ENCODE measurements at places on chromosomes 13 and 19.

DNA sequence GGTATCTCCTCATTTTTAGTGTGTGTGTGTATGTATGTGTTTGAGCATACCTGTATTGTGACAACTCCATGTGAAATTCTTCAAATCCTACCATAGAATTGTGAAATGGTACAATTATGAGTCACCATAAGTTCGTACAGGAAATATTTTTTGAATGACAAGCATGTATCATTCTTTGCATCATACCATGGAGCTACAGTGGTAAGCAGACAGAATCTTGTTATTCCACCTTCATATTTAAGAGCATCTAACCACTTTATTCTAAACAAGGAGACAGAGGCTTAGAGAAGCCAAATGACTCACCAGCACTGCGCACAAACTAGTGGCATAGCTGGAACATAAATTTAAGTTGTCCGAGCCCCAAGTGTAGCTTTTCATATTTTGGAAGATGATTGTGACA is 4.5 kb upstream of the EPSTI1 start:
- no peak for DNase-seq

DNA sequence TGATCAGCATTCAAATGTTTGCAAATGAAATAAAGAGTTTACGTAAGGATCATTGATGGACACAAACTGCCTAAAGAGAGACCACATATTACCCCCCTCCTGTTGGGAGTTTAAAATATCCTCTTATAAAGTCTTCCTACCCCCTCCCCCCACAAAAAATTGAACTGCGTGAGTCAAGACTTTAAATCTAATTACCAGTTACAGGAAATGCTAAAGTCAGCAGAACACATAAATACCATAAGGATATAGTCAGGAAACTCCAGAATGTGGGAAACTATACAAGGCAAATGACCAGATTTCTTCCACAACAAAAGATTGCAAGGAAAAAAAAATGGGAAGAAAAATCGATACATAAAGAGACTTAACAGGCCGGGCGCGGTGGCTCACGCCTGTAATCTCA is 44.4 kb upstream of the FARP1 start:
- no peak for DNase-seq

DNA sequence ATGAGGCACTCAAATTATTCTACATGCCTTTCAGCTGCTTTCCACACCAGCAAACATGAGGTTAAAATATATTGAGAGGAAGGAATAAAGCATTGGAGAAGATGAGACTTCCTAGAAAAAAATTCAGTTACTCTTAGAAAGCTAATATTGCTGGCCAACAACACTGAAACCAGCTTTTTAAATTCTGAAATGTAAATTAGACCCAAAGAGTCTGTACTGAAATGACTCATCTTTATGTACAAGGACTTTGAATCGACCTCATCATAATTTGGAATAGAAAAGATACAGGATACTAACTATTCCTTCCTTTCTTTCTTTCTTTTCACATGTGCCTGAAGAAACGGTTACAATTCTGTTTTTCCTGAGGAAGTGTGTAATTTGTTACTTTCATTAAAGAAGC is 6.5 kb upstream of the HSPH1 start:
- DNase-seq = no peak

DNA sequence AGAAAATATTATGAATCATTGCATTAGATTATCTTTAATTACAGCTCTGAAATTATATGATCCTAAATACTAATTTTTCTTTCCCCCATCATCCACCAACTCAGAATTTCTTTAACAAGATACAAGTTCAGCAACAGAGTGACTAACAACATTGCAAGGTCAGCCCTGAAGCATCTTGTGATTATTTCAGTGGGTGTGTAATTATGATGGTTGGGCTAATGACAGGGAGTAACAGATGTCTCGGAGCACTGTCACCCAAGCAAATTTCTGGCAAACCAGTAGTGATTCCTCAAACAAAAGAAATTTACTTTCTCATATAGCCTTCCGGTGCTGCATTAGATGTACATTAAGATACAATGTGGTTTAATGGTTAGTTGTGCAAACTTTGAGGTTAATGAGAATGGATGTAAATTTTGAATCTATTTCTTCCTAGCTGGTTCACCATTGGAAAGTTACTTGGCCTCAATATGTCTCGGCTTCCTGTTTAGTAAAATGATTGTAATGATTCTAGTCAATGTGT is 238.9 kb downstream of the ITGBL1 start:
- DNase-seq = no peak

DNA sequence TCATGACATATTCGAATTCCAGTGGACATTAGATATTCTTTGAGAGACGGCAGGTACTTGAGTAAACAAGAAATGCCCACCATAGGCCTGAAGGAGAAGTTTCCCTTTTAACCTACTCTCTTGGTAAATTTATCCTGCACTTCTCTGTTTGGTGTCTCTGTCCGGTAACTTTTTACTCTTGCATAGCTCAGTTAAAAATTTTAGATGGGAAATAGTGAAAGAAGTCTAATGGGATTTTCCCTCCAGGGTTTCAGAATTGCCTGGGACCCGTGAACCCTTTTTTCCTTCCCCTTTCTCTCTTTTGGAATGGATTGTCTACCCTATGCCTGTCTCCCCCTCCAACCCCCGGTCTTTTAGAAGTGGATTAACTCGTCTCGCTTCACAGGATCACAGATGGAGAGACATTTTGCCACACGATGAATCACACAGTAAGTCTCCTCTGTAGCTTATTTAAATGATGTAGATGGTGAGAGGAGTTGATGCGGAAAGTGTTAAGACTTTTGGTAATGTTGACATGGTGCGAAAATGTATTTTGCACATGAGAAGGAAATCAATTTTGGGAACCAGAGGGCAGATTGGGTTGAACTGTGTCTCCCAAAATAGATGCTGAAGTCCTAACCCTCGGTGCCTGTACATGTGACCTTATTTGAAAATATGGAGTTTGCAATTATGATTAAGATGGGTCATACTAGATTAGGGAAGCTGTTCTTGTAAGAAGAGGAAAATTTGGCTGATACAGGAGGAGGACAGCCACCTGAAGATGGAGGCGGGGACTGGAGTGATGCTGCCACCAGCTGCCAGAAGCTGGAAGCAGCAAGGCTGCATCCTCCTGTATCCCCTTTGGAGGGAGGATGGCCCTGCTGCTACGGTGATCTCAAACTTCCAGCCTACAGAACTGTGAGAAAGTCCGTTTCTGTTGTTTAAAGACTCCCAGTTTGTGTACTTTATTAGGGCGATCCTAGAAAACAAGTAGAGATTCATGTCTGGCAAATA is 711 bp upstream of the MIPEP start:
- no peak for DNase-seq

DNA sequence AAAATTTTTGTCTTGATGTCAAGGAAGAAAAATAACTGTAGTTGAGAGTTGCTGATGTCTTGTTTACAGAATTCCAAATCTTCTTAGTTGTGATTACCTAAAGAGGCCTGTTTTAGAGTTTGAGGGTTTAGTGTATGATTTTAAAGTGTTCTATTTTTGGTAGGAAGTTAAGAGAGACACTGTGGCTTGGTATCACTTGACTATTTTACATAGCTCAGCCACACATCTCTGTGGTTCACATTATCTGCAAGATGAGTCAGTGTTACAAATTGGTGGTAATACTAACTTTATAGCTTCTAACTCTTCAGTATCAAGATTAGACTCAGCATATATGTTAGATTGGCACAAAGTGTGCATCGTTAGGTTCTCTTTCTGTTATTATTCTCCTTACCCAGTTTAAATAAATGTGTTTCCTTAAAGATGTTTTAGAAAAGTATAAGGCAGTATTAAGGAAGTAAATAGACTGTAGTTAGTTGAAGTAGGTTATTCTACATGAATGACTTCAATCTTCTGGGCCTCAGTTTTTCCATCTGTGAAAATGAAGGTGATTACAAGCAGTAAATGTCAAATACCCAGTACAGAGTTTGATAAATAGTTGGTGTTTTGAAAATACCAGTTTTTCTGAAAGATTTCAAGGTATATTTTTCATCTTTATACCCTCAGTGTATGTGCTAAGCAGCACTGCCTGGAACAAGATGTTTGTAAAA is 33.4 kb downstream of the COG6 start:
- no peak for DNase-seq

GRCh38 chr19:16077984-16078758 is 1.9 kb downstream of the TPM4 start:
- no peak for DNase-seq

DNA sequence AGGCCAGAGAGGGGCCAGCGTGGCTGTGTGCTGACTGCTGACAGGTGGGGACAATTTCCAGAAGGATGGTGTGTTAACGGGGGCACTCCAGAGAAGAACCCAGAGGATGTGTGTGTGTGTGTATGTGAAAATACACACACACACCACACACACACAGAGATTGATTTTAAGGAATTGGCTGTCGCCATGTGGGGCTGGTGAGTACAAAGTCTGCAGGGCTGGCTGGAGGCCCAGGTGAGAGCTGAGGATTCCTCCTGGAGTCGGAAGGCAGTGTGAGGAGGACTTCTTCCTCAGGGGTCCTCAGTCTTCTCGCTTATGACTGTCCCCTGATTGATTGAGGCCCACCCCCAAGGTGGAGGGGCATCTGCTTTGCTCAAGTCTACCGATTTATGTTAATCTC is 7.6 kb upstream of the GJB6 start:
- DNase-seq = no peak

- no peak for DNase-seq
These were observed 75.2 kb downstream of the ABCC4 start for GRCh38 chr13:95226050-95226449.

- DNase-seq = no peak
These were observed 4.6 kb upstream of the CACNG8 start for GRCh38 chr19:53958168-53958571.

GRCh38 chr13:102830646-102831045 is 15.2 kb upstream of the ERCC5 start:
- DNase-seq = no peak

DNA sequence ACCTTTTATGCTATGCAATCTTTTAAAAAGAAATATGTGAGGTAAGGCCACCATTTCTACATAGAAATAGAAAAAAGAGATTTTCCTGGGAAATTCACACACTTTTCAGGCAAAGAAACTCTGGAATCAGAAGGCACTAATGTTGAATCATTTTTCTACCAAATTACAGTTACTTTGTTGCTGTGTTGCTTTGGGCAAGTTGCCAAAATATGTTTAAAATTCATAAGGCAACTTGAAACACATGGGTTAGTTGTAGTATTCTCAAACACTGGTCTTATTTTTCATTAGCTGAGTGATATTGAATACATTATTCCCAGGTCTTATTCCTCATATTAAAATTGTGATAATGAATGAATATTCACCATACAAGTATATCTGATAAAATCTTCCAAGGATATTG is 195.0 kb upstream of the SLITRK1 start:
- no peak for DNase-seq

DNA sequence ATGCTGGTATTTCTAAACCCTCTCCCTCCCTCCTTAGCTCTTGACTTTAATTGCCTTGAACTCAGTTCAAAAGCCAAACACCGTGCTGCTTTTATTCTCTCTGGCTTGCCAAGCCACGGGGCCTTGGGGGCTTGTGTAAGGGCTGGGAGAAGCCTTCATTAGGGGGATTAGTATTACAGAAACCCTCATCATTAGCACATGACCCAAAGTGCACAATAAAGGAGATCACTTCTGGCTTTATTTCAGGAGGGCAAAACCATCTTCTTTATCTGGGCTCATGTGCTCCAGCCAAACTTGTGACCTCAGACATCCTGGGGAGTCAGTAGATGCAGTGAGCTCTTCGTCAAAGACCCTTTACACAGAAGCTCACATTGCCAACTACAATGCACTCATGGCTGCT is at the start of gene DCT:
Gene DCT, minus strand, starts transcription at position 67 of the 400 bp plus-strand sequence. CDS start 427 bp downstream, outside the sequence.
- DNase-seq = no peak

GRCh38 chr13:100014621-100015020 is 33.0 kb downstream of the ZIC2 start:
- no peak for DNase-seq

GRCh38 chr13:113928685-113929627 is 44.9 kb downstream of the C13orf46 start:
- no peak for DNase-seq

DNA sequence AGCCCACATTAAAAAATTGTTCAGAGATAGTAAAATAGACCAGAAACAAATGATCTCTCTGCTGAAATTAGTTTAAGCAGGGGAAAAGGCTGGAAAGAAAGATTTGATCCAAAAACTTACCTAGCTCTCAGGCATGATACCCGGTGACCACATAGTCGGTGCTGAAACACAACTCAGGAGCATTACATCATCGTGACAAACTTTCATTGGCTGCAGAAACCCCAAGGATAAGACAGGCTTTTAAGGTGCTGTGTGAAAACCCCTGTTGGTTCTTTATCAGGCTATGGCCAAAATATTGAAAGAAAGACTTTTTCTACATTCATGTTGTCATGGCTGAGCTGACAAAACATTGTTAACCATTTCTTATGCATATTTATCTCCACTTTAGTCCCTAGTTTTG is 171.7 kb upstream of the KLF12 start:
- no peak for DNase-seq

DNA sequence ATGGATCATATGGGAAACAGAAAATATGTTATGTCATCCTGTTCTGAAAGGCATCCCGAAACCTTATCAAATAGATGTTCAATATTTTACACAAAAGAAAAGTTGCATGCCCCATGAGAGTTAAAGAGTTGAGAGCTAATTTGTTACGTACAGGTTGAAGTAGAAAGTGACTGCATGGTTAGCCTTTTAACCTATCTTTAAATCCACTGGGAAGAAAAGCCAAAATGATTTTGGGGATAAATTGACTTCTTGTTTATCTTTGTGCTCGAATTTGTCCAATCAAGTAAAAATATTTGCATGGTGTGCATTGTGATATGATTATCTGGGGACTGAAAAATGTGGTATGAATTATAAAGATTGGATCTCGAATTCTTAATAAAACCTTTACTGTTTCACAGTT is 230.1 kb downstream of the POSTN start:
- no peak for DNase-seq

DNA sequence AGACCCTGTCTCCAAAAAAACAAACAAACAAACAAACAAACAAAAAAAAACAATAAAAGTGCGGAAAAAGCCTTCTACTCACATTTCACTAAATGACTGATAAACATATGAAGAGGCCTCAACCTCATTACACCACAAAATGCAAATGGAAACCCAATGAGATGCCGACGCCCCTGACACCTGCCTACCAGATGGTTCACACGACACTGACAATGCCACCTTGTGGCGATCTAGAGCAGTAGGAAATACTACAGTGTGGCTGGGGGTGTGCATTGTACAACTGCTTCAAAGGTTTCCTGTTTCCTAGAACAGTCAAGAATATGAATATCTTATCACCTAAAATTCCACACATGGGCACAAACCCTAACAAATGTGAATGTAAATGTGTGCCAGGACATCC is 14.0 kb downstream of the SCGB2B2 start:
- no peak for DNase-seq

DNA sequence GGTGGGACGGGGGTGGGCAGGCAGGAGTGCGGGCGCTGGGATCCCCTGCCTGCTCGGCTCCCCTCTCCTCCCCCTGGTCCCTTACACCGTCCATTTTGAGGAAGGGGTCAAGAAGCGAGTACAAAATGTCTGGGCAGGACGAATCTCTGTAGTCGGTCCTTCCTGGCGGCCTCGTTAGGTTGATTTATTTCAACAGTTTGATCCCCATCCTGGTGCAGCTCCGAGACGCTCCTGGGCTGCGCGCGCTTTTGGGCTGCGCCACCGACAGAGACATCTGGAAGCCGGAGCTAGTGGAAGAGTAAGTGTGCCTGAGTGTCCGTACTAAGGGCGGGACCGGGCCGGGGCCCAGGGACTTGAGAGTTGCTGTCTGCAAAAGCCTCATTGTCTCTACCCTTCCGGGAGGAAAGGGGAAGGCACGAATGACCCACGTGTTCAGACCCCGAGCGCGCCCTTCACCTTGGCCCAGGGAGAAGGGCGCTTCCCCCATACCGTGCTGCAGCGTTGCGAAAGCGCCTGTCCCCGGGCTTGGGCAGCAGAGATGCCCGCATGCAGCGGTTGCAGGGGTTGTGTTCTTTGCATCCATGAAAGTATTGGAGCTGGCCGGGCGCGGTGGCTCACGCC is 1.8 kb downstream of the ZNF114 start:
- DNase-seq = no peak
